Activated T-helper 1 cell treated with anti-CD3 and anti-CD28 coated beads, Interleukin-12 subunit alpha, Interleukin-12 subunit beta, Interleukin-2, Interleukin-4 antibody, amounts not matched to agents 30 ng/mL and 10 ng/mL and 1 ng/mL, durations not matched to agents 14 hours and 24 hours and 36 hours (primary cell): ENCODE measurements at places on chromosomes 4 and X.

DNA sequence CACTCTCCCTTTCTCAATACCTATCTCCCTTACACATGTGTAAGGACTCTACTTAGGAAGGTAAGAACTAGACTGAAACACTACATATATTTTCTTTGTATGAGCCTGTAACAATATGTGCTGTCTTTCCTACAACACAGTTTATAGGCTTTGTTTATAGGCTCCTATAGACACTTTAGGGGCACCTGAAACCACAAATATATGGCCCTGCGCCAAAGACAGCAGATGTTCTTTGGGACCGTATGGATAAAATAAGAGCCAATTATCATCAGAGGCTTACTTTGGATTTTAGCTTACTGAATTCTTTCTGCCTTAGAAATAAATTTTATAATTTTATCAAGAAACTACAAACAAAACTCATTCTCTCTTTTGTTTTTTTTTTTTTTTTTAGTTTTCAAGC is 16.6 kb upstream of the CXCL3 start:
- DNase-seq: no peak

DNA sequence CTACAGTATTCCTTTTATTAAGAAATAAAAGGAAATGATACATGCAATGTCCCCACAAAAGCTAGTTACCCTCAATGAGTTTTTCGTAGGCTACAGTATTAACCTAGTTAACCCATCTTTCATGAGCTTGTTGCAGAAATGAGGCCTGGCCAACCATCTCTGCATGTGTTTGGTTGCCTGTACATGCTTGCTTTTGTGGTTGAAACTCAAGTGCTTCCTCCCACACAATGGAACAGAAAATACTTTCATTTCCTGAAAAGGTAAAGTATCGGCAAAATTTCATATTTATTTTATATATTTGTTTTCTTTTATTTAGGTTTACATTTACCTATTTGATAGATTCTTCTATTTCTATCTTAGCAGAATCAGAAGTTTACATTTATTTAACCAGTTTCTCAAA is 214.6 kb upstream of the FAM241A start:
- no peak for DNase-seq

- no peak for DNase-seq
Observed at GRCh38 chr4:148730082-148730640, 287.9 kb upstream of the NR3C2 start.

DNA sequence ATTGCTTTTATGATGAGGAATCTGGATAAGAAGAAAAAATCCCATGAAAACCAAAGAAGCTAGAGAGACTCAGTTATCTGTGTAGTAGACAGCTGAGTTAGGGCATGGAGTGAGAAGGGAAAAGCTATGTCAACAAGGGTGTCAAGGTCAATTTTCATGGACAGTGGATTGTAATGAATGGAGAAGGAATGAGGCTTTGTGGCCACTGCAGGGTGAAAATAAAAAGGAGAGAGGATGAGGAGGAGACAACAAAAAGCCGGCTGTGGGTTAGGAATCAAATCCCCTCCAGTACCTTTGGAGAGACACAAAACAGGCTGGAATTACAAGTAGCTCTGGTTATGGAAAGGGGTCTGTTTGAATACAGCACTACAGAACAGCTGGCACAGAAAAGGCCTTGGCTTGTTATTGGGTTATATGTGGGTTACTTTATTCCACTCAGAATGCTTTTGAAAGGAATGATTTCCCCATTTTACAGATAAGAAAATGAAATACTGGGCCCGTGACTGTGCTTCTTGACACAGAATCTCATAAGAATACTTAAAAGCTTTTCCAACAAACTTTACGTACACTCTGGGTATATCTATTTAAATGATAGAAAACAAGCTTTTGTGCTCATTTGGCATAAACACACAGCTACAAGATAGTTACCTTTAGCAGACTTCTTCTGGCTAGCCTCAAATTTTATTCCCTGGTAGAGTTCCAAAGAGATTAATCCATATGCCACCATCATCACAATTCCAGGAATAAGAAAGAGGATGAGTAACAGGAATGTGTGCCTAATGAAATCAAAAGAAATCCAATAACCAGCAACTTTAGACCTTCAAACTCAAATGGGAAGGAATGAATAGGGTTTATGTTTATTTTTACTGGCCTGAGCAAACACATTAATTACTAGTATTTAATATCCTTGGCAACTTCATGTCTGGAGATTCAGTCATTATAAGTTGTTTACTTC is 7.5 kb downstream of the CCKAR start:
- no peak for DNase-seq

GRCh38 chrX:1425381-1425780 is 27.3 kb downstream of the ASMTL start:
- no peak for DNase-seq

- no peak for DNase-seq
Observed at GRCh38 chr4:152676052-152676854, 3.5 kb downstream of the TMEM154 start.

DNA sequence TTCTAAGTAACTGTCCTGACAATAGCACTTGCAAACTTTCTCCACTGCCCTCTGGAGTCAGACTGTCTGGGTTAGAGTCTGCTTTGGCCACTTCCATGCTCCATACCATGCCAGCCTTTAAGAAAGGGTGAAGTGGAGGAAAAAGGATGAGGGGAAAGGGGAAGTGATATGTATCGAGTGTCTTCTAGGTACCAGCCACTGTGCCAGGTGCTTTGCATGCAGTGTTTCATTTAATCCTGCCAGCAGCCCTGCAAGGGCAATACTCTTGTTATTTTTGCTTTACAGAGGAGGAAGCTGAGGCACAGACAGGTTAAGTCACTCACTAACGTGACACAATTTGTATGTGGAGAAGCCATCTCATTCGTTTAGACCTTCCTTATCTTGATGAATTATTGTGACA is 55.6 kb downstream of the RTL9 start:
- DNase-seq: no peak

- DNase-seq: no peak
Observed at GRCh38 chr4:67933755-67934154, 29.5 kb downstream of the TMPRSS11A start.

DNA sequence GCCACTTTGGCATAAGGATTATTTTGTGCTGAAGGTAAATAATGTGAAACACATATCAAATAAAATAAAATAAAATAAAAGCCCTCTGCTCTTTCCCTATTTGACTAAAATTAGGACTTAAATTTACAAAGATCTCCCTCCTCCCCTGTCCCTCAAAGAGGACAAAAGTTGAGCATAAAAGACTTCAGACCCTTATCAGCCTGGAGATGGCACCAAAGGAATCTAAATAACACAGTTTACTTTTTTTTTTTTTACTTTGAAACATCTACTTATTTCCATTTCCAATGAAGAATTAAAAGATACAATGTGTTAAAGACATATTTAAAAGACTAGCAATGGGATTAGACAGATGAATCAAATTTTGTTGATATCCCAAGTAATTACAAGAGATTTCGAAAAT is 89.7 kb downstream of the EPHA5 start:
- no peak for DNase-seq

DNA sequence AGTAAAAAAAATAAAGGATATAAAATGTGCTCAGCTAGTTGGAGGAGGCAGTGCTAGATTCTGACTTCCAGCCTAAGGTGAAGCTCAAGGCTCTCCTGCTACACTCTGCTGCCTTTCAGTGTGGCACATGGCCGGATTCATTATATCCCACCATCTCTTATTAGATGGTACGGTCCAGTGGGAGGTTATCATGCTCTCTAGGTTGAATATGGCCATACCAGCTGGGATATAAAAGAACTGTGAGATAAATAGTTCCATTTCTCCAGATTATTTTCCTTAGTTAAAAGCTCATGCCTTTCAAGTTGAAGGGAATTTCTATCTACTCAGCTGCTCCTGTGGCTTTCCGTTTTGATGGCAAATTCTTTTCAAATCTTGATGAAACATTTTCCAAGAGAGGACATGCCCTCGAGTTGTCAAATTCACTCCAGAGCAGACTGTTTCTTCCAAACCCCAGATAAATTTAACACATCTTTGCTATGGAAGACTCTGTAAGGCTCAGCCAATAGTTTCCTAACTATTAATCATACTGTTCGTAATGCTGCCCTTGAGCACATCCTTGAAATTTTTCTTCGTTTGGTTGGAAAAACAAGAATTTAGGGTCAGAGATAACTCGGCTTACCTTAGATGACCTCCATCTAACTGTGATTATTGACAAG is 2.2 kb upstream of the MGARP start:
- no peak for DNase-seq

DNA sequence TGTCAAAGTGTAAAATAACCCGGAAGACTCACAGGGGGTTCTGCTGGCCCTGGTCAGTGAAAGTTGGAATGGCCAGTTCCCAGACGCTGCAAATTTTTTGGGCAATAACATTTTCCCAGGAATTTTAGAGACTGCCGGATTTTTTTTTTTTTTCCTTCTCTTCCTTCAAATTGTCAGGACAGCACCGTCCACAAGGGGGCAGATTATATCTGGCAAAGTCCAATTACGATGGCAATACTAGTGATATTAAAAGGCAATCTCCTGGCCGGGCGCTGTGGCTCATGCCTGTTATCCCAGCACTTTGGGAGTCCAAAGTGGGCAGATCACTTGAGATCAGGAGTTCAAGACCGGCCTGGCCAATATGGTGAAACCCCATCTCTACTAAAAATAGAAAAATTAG is 20.5 kb downstream of the SLC25A5 start:
- DNase-seq: peak; percentile 6

DNA sequence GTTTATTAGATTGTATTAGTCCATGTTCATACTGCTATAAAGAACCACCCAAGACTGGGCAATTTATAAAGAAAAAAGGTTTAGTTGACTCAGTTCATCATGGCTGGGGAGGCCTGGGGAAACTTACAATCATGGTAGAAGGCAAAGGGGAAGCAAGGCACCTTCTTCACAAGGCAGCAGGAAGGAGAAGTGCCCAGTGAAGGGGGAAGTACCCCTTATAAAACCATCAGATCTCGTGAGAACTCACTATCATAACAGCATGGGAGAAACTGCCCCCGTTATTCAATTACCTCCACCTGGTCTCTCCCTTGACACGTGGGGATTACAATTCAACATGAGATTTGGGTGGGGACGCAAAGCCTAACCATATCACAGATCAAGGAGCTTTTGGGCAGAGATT is 8.1 kb upstream of the HSD17B13 start:
- DNase-seq: no peak

DNA sequence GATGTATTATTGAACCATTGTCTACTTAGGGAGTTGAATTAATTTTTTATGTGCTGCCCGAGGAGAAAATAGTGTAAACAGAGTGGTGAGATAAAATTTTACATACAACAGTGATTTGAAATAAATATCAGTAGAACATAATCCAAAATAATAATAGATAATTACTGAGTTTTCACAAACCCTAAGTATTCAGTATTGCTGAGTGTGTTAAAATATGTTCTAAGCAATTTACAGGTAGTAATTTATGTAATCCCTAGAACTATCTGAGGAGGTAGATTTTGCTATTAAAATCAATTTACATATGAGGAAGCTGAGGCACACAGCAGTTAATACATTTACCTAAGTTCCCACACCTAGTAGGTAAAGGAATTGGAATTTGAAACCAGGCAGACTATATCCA is 134.7 kb upstream of the FAT1 start:
- DNase-seq: no peak

DNA sequence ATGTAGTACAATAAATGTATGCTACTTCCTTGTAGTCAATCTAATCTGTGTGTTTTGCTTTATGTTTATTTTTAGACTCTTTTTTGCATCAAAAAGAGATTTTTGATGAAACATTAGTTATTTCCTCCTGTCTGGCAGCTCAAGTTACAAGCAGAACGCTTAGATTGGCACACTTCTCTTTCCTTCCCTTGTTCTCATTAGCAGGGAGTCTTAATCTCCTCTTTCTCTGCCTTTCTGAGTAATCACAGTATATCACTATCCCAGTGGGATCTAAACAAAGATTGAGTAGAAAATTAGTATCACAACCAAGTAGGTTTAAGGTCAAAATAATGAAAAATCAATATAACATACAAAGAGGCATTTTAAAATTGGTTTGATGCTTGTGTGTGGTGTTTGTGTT is 1192.6 kb downstream of the C4orf33 start:
- DNase-seq: no peak

GRCh38 chr4:168071304-168071703 is 21.0 kb upstream of the ANXA10 start:
- DNase-seq: no peak

GRCh38 chr4:98447648-98448047 is 186.5 kb downstream of the RAP1GDS1 start:
- no peak for DNase-seq

DNA sequence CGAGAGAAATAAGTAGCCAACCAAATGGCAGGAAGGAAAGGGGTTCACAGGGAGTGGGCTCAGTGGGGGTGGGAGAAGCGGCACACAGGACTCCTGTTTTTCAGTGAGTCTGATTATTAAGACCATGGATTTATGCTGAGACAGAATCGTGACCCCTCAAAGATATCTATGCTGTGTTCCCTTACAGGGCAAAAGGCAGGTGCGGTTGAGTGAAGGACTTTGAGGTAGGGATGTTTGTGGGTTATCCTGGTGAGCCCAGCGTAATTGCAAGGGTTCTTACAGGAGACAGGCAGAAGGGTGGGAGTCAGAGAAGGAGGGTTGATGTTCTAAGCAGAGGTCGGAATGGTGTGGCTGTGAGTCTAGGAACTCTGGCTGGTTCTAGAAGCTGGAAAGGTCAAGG is 73.0 kb downstream of the EVC start:
- no peak for DNase-seq

- no peak for DNase-seq
Observed at GRCh38 chrX:662126-662525, 31.5 kb downstream of the SHOX start.

DNA sequence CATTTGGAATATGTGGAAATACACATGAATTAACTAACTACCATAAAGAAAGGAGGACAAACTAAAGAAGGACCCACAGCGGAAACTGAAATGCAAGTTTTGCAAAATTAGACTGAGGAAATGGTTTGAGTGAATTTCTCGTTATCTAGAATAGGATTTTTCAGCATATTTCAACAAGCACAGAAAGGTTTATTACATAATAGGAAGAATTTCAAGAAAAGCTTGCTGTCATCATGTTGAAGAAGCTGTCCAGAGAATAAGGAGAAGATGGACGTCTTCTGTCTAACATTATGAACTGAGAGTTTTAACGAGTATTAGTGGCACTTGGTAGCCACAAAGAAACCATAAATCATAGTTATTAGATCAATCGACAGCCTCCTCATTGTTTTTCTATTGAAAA is 45.0 kb downstream of the TEC start:
- no peak for DNase-seq

- no peak for DNase-seq
Observed at GRCh38 chr4:56690393-56690792, 9.3 kb upstream of the HOPX start.

DNA sequence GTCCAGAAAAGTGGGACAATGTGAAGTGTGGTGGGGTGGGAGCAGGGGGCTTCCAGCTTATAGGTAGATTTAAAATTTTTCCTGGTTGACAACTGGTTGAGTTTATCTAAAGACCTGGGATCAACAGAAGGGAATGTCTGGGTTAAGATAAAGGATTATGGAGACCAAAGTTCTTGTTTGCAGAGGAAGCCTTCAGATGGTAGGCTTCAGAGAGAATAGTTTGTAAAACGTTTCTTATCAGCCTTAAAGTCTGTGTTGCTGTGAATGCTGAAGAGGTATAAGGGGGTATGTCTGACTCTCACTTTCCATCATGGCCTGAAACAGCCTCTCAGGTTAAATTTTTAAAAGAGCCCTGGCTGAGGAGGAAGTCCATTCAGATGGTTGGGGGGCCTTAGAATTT is 20.5 kb downstream of the MGST2 start:
- DNase-seq: no peak

GRCh38 chr4:113584407-113585150 is 177.0 kb downstream of the CAMK2D start:
- DNase-seq: no peak

GRCh38 chr4:113469926-113470325 is 291.6 kb downstream of the CAMK2D start:
- no peak for DNase-seq
